ENCODE measurements at places on chromosomes 13 and 19.

- no peak for DNase-seq
Observed at GRCh38 chr19:44792281-44792680, 14.6 kb downstream of the CBLC start.

- DNase-seq = no peak
Observed at GRCh38 chr19:13964776-13965175, 12.5 kb downstream of the DCAF15 start.

GRCh38 chr19:14410091-14411051, 8.8 kb downstream of the DDX39A start:
- no peak for DNase-seq

DNA sequence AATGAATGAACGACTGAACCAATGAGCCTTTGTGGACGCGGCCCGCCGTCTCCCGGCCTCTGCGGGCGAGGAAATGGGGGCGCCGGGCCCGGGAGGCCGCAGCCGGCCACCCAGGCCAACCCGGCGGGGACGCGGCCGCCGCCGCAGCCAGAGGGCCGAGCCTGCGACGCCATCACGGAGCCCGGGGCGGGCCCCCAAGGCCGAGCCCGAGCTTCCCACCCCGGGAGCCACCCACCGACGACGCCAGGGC, 216 bp downstream of the SUGP2 start:
- DNase-seq = no peak

DNA sequence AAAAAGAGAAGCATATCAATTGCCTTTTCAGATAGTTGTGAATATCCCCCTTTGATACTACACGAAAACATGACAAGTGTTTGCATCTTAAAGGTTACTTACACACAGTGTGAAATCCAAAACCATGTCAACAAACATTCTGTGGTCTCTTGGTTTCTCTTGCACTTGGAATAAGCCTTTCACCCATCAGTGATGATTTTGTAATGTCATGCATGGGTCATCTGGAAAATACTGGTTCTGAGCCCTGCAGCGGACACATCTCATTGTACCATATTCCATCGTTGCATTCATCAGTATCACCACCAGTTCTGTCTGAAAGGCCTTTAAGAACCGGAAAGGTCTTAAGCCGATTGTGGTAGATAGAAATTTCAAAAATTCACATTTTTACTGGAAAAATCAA, 65.4 kb upstream of the SOX1 start:
- DNase-seq = no peak

- DNase-seq = no peak
Observed at GRCh38 chr13:89372193-89372592, 1701.0 kb downstream of the SLITRK5 start.

- DNase-seq = no peak
Observed at GRCh38 chr13:30859326-30859725, 46.7 kb upstream of the MEDAG start.

DNA sequence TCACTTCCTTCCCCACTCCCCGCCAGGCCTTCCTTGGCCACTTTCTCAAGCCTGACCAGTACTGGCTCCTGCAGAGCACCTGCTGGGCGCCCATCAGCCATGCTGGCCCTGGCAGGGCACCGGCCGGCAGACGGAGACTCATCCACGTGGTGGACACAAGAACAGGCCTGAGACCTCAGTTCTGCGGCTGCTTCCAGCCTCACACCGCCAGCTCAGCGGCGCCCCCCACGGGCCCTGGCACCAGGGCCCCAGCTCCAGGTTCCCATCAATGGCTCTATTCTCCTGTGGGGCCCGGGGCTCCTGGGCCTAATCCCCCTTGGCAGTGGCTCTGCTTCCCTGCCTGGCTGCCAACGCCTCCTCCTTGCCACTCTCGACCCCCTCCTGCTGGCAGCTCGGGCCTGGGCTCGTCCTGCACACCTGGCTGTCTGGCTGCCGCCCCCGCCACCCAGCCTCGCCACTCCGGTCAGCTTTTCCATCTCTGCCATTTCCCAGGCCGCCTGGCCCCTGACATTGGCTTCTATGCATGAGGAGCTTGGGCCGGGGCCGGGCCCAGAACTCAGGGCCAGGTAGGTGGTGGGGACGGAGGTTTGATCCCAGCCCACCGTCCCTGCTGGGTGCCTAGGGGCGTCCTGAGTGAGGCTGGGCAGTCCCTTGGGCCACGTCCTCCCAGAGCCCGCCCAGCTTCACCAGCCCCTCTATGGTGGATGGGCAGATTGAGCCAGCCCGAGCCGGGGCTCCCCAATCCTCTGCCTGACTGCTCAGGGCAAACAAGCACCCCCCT, 6.2 kb downstream of the NDUFA11 start:
- DNase-seq = no peak

GRCh38 chr13:74206061-74206561, 71.9 kb upstream of the KLF12 start:
- no peak for DNase-seq

DNA sequence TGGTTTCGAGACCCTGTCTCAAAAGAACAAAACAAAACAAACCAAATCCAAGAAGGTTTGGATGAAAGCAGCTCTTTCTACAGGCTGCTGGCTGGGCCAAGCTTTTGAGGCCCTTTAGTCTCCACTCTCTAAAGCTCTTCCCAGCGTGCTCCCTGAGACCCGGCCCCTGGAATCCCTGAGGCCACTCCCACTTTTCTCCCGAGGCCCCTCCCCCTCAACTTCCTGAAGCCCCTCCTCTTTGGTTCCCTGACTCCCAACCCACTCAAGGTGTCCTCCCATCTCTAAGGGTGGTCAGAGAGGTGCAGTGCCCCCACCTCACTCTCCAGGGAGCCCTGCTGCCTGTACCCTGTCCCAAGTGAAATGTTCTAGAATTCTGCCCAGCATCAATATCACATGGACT, 10.6 kb downstream of the ERICH6B start:
- DNase-seq = no peak

DNA sequence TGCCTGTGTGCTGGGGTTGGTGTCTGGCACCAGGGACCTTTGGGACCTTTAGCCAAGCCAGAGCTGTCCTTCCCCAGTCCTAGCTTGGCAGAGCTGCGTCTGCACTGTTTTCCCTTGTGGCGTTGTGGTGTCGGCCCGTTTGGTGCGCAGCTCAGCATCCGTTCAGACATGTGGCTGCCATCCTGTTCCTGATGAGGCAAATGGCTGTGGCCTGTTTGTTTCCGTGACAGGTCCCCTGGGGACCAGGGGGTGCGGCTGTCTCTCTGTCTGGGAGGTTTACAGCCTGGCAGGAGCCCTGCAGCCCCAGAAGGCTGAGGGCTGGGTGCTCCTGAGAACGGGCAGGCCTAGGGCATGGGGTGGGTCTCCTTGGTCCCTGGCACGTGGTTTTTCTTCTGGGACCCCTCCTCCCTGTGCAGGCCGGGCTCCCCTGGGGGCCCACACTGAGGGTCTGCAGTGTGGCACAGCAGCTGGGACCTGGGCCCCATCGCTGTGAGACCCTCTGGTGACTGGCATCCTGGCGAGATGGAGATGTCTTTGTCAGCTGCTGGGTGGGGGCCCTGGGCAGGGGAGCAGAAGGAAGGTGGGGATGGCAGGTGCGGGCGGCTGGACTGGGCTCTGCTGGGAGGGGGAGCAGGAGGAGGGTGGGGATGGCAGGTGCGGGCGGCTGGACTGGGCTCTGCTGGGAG, 4.0 kb downstream of the SPPL2B start:
- DNase-seq = no peak

DNA sequence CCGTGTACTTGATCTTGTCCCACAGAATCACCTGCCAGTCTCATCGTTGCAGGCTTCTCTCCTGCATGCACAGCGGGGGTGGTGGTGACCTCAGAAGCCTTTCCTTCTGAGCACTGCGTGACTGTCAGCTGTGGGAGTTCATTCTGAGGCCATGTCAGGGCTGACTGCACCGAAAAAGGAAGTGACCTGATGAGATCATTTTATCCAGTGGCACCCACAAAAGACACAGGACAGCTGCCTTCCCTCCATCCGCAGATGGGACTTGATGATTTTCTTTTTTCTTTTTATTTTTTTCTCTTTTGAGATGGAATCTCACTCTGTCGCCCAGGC, 89.7 kb downstream of the RAB20 start:
- no peak for DNase-seq

- no peak for DNase-seq
Observed at GRCh38 chr13:114285166-114285808, 3.9 kb downstream of the UPF3A start.

GRCh38 chr13:88958821-88959220, 1287.7 kb downstream of the SLITRK5 start:
- DNase-seq = no peak

DNA sequence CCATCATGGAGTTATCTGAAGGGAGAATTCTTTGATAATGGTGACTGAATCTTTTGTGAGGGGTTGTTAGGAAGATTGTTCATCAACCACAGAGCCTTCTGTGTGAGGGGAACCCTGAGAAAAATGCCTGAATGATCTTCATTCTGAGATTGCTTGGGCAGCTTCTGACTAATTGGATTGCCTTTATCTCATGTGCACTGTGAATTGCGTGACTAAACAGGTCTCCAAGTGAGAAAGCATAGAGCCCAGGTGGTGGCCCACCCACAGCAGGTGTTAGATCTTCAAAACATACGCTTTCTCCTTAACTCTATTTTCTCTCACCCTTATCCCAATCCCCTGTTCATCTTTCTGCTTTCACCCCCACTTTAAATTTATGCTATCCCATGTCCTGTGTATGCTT, 58.3 kb downstream of the DOCK9 start:
- no peak for DNase-seq

- DNase-seq = no peak
Observed at GRCh38 chr13:33793726-33794125, 24.2 kb upstream of the RFC3 start.

DNA sequence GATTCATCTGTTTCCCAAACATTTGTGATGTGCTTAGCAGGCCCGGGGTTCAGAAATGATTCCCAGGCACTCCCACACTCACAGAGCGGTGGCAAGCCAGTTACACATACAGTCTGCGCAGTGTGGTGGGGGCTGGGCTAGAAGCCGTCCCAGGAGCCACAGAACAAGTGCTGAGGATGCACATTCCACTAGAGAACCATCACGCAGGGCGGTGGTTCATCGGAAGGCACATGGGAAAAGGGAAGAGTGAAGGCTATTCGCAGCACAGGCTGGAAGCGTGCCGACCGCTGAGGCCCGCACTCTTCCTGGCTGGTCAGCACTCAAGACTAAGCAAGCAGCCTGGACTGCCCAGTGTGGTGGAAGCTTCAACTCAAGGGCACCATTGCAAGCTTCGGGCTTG, 126.3 kb upstream of the SLC7A1 start:
- no peak for DNase-seq

DNA sequence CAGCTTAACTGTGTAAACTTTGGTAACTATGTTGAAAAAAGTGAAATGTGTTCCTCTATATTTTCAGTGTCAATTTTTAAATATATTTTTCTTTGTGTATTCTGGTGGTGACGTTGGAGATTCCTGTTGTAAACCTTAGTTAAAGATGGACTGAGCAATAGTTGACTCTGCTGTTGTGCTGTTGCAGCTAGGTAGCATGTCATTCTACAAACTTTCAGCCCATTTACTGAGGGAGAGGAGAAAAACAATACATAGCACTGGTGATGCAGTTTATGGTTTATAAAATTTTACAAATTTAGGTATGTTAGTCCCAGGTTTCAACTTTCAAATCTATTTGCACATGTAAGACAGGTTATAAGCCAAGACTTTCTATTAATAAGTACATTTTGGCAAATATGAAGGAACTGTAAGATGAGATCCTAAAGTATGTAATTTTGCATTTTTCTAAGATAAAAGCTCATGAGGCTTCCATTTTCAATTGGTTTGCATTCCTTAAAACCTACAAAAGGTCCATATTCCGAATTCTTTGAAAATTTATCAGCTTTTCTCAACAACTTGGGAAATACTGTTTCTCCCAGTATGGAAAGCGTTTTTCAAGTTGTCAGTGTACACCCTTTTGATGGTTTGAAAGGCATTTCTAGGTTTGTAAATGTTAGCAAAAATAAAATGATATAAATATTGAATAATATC, 1.5 kb downstream of the NDFIP2 start:
- DNase-seq = no peak
